ENCODE measurements at places on chromosomes 5 and 9.

DNA sequence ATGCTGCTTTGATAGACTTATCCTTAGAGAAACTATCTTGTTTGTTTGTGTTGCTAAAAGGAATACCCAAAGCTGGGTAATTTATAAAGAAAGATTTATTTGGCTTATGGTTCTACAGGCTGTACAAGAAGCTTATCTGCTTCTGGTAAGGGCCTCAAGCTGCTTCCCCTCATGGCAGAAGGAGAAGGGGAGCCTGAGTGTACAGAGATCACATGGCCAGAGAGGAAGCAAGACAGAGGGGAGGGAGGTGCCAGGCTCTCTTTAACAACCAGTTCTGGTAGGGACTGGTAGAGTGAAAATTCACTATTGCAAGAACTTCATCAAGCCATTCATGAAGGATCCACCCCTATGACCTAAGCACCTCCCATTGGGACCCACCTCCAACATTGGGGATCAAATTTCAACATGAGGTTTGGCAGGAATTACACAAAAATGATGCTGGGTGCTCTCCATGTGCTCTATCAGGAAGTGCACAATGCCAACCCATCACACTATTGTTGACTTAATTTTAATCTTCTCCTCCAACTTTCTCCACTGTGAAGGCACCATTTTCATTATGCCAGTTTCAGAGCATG lies 115.1 kb upstream of the SHB start:
- DNase-seq, result peak; percentile 33

DNA sequence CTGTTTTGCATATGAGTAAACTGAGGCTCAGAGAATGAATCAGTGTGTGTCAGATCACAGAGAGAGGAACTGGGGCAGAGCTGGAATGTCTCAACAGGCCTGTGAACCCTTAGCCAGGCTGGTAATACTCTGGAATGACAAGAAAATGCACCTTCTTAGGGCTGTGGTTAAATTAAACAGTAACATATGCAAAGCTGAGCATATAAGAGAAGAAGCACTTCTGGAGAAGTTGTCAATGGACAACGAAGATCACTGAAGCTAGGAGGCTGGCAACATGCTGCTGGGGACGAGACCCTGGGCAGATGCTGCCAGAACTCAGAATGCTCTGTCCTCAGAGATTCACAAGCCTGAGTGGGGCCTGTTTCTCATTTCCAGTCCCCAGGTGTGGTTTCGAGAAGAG lies 64.6 kb upstream of the EPB41L4B start:
- no peak for DNase-seq

GRCh38 chr5:125891061-125891725 lies 532.0 kb upstream of the GRAMD2B start:
- peak; percentile 11 for DNase-seq

DNA sequence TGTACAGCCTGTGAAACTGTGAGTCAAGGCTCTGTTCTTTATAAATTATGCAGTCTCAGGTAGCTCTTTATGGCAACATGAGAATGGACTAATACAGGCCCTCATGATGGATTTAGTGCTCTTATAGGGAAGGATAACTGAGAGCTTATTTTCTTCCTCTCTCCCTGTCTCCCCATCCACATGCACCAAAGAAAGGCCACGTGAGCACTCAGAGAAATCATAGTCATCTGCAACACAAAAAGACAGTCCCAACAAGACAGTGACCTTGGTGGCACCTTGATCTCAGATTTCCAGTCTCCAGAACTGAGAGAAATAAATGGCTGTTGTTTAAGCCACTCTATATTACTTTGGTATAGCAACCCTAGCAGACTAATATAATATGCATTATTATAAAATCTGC lies 2133.6 kb upstream of the ACO1 start:
- DNase-seq, result no peak

- DNase-seq, result no peak
Observed at GRCh38 chr9:137130176-137130755, 8.7 kb upstream of the GRIN1 start.

DNA sequence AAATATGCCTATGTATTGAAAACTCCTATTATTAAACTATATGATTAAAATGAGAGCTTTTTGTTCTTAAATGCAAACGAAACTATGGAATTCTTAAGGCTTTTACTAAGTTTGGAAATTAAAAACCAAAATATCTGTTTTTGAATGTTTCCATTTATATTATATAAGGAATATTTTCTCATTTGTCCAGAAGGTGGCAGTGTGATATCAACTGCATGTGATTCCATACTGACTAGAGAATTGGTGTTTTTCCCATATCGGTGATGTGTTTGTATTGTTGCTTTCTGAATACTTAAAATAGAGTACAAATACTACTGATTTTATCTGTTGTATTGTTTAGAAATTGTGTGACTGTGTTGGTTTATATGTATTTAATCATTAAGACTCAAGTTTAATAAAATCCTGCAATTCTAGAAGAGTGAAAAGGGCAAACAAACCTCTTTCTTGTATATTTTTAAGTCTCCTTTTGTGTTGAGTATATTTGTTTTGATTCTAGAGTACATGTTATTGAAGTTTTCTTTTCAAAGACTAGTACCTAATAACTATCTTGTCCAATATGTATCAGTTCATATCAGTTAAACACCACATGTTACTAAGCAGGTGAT lies 320.8 kb downstream of the CCDC171 start:
- DNase-seq, result peak; percentile 60

Data from fibroblast of skin of abdomen (primary cell).